ENCODE measurements at places on chromosomes 1 and 21.

DNA sequence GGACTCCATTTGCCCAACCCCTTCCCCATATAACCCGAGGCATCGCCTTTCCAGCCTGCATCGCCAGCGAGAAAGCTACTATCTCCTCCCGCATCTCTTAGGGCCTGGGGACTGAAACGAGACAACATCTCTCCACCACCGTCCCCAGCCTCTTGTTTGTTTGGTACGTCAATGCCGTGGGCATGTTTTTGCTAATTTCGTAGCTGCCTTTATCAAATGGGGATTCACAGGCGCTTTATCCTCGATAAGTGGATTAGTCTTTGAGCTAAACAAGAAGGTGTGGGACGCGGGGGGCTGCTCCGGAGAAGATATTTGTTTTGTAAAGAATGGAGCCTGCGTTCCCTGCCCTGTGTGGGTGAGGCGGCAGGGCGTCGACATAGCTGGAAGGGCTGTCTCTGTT is 91.6 kb downstream of the PAX7 start:
- DNase-seq = no peak

DNA sequence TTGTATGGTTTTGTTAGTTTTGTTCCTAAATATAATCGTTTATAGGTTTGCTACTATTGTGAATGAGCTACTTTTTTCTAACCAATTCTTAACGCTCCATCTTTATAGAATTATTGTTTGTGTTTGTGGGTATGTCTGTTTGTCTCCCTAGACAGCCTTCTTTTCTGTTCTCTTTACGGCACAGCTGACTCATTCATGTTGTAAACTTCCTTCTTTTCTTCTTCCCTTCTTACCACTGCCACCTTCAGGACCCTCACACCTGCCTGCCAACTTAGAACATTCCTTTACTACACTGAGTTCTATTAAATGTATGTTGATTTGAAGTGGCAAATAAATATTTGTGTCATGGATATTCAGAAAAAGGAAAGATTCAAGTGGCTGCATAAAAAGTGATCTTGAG is 29.1 kb downstream of the AK5 start:
- DNase-seq = no peak

DNA sequence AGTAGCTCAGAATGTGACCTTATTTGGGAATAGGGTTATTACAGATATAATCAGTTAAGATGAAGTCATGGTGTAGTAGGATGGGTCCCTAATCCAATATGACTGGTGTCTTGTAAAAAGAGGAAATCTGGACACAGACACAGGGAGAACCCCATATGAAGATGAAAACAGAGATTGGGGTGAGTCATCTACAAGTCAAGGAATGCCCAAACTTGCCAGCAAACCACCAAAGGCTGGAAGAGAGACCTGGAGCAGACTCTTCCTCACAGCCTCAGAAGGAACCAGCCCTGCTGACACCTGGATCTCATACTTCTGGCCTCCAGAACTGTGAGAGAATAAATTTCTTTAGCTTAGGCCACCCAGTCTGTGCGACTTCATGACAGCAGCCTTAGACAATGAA is 29.9 kb downstream of the KRTAP19-8 start:
- DNase-seq = no peak

GRCh38 chr21:29586696-29587095 is 288.0 kb downstream of the BACH1 start:
- no peak for DNase-seq

DNA sequence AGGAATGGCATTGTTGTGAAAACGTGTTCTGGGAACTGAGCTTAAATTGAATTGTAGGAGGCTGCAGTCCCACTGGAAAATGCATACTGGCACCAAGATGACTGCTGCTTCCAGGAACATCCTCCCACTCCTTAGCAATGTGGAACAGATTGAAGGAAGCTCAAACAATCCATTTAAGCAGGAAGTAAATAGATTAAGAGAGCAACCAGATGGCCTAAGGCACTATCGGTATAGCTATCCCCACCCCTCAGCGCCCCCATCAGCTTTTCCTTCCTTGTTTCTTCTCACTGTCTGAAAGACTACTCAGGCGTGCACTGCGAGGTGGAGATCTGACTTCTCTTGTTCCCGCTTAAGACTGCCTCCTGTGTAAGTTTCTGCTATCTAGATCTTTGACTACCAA is 4.0 kb upstream of the IFI16 start:
- no peak for DNase-seq

DNA sequence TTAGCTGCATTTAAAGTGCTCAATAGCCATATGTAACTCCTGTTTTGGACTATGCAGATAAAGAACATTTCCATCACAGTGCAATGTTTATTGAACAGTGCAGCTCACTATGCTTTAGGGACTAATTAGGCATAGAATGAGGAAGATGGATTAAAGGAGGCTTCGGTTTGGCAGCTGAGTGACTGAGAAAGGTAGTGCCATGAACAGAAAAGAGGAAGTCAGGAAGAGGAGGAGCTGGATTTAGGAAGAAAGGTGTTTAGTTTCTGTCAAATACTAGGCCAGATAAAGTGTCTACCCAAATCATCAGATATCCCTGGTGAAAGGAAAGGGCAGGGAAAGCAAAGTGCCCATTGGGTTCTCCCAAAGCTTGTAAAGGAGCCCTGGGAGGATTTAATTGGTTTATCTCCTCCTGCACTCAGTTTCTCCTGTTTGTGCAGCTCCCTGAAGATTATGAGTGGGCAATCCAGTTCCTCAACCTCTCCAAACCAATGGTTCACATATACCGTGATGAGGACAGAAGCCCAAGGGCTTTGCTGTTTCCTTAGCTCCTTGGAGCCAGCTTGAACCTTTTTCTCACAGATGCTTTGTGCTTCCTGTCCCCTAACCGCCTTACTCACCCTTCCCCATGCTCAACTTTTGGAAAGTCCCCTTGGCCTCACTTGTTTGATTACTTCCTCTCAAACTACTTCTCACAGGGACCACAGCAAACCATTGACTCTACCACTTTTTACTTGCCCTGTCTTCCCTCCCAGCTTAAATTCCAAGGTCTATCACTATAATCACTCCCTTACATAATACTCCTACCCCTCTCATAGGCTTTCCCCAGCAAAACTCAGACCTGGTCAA is 3.5 kb upstream of the RAP1A start:
- DNase-seq = no peak

DNA sequence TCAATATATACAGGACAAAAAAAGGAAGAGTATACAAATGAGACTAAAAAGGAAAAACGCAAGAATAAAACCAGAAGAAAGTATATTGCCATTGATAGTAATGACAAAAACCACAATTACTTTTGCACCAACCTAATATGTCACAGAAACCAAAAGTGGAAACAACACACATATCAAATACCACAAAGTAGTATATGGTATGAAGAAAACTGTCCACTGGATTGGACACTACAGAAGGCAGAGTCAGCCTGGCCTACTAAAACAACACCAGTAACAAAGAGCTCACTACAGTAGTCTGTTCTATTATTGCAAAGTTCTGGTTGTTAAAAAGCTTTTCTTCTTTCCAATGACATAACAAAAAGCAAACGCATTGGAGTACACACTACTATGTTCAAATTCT is 17.7 kb downstream of the TESK2 start:
- DNase-seq = no peak

DNA sequence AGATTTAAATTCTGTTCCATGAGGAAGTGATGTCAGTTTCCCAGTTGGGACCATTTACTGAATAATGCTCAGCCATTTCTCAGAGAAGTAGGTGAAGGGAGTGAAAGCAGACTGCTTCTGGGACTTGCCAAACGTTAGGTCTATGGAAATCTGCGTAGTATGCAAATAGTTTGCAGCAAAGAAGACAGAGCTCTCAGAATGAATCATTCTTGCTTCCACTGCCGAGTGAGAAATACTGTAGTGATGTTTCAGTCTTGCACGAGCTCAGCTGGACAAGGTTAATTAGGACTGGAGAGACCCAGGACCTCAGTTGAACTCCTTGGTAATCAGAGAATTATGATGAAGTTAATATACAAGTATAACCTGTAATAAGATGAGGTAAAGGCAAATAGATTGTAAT is 317.7 kb upstream of the DAB1 start:
- no peak for DNase-seq

GRCh38 chr1:232403017-232403714 is 226.8 kb downstream of the SIPA1L2 start:
- DNase-seq = no peak

DNA sequence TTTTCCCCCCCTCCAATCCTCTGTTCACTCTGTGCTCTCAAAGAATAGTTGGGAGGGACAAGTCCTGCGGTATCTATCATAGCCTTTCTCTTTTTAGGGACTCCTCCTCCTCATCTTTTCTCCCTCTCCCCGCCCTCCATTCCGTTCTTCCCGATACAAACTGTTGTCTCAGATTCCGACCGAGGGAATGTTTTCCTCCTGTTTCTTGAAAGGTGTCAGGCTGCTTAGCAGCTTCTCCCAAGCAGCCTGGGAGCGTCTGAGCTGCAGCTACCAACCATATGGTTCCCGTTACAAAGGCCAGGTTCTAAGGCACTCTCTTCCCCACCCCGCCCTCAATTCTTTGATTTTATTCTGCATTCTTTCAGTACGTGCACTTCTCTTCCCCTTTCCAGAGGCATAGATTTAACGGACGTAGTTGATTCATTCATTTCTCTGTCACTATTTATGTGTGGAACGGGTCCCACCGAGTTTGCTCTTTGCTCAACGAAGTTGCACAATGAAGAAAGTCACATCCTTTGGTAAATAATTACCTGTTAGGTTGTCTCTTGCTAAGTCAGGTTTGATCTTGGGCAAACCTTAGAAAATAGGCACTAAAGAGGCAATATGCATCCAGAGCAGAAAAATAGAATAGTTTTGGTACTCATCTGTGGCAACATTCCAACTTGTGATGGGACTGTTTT is 2.8 kb downstream of the ADGRL2 start:
- no peak for DNase-seq

DNA sequence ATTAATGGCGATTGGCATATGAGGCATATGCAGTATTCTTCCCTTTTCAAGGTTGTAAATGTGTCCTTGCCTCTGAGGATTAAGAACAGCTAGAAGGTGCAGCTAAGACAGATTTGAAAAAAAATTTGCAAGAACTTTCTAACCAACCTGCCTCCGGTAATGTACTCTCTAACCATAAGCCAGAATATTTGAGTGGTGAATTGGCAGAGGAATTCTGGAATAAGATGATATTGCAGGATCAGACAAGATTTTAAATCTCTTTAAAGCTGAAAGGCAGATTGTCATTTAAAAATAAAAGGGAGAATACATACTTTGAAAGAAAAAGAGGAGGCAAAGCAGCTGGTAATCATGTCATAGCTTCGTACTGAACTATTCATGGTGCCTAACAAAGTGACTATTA is 29.2 kb downstream of the MROH9 start:
- no peak for DNase-seq

- no peak for DNase-seq
Observed at GRCh38 chr1:51193564-51193963, 42.5 kb upstream of the RNF11 start.

- peak; percentile 21 for DNase-seq
Observed at GRCh38 chr1:87598429-87598828, 269.7 kb downstream of the LMO4 start.

DNA sequence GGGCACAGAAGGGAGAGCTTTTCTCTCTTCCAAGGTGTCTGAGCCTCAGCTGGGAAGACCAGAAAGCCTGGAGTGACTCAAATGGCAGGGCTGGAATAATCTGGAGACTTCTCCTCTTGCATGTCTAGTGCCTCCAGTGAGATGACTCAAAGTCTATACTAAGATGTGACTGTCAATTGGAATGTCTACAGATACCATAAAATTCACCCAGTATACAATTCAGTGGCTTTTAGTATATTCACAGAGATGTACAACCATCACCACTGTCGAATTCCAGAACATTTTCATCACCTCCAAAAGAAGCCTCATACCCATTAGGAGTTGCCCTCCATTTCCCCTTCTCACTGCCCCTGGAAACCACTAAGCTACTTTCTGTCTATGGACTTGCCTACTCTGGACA is 47.9 kb upstream of the CNN3 start:
- DNase-seq = no peak

DNA sequence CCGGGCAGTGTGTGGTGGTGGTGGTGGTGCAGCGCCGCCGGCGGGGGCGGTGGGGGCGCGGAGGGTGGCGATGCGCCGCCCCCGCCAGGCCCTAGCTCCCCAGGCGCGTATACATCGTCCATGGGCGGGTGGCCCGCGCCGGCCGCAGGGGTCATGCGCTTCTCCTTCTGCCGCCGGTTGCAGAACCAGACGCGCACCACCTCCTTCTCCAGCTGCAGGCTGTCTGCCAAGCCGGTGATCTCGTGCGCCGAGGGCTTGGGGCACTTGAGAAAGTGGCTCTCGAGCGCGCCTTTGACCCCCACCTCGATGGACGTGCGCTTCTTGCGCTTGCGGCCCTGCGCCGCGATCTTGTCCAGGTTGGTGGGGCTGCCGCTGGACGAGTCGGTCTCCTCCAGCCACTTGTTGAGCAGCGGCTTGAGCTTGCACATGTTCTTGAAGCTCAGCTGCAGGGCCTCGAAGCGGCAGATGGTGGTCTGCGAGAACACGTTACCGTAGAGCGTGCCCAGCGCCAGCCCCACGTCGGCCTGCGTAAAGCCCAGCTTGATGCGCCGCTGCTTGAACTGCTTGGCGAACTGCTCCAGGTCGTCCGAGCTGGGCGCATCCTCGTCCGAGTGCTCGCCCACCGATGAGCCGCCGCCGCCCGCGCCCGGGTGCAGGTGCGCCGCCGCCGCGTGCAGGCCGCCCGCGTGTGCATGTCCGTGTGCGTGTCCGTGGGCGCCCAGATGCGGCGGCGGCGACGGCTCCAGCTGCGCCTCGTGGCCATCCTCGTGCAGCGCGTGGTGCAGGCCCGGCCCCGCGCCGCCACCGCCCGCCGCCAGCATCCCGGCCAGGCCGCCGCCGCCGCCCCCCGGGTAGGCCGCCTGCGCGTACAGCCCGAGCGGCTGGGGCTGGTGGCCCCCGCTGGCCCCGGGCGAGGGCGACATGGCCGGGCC is 926 bp downstream of the POU3F1 start:
- DNase-seq = peak; percentile 8

DNA sequence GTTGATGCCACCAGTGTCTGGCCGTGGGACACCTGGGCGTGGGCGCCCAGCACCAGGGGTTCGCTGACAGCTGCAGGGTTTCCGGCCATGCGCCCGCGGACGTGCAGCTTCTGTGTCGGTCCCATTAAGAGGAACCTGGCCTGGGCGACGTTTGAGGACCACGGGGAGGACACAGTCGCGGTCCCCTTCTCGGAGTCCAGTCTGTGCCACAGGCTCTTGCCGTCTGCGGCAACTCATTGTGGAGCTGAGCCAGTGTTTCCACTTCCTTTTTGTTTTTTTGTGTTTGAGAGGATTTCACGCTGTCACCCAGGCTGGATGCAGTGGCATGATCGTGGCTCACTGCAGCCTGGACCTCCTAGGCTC is 1.6 kb upstream of the C1orf159 start:
- DNase-seq = no peak

DNA sequence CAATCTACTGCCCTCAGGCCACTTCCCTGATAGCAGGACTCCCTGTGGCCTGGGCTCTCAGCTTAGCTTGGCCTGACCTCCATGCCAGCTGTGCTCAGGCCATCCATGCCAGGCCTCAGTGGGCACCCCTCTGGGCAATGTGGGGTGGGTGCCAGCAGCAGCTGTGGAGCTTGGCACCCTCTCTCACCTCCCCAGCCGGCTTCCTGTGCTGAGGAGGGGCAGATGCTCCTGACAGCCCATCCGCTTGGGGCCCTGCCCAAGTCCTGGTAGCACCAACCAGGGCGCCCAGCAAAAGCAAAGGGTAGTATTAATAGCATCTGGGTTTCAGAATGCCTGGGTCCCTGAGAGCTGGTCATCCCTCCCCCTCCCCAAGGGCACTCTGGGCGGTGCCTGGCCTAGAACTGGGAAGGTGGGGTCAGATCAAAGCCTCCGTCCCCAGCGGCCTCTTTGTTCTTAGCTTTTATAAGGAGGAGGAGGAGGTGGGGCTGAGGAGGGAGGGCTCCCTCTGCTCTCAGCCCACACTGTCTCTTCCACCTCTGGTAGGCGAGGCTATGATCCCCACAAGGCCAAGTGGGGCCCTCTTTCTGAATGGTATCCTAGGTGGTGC is 6.1 kb downstream of the EFNA4 start:
- DNase-seq = no peak
